ENCODE measurements at places on chromosomes 12 and 14.
A peak's percentile ranks its signal among the peaks of the same experiment; 100 is the strongest.

GRCh38 chr14:38973083-38973700 is 129.8 kb downstream of the SEC23A start:
- DNase-seq, result no peak

- no peak for DNase-seq
Observed at GRCh38 chr12:113239288-113239771, 18.1 kb downstream of the TPCN1 start.

DNA sequence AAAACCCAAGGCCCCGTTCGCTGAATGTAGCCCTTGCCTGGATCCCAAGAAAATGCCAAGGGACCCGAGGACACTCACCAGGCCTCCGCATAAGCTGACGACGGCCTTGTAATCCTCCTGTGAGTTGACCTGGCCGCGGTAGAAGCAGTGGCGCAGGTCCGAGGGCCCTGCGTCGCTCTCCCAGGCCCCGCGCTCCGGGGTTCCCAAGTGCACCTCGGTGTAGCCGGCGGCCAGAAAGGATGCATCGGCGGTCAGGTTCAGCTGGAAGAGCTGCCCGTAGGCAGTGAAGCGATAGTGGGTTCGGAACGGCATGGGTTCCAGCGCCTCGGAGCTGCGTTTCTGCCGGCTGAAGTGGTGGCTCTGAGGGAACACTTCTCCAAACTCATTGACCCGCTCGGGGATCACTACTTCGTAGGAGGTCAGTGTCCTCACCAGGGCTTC is 1.2 kb downstream of the ADAMTS20 start:
- no peak for DNase-seq

GRCh38 chr12:39252628-39253027 is 190.3 kb downstream of the KIF21A start:
- DNase-seq, result no peak

- no peak for DNase-seq
Observed at GRCh38 chr12:104355630-104356029, 52.1 kb downstream of the EID3 start.

GRCh38 chr12:54364413-54364812 is at the start of gene GPR84:
GPR84 (minus strand) TSS chr12:54364486; CDS start chr12:54363851, 635 bp downstream.
- peak; percentile 44 for DNase-seq

DNA sequence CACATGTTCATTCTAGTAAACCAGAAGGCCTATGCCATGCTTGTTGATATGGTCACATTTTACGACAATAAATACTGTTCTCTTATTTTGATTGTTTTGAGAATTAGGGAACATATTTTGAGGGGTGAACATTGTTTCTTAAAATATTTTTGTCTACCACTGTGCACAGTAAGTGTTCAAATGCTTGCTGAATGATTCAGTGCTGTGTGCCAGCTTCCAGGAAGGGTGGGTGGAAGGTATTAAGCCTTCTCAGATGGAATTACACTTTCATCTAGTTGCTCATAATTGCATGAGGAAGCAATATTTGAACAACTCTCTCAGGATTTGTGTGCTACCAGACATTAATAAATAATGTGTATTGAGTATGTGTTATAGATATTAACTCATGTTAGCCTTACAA is 15.5 kb upstream of the TMX1 start:
- no peak for DNase-seq

DNA sequence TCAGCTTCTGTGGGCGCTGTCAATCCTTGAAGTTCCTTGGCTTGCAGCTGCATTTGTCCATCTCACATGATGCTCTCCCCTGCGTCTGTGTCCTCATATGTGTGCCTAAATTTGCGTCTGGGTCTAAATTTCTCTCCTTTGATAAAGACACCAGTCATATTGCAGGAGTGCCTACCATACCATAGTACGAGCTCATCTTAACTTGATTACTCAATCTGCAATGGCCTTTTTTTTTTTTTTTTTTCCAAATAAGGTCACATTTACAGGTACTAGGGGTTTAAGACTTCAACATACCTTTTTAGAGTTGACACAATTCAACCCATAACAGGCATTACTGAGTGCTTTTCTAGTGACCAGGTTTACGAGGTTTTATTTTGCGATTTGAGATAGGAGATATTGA is 233.3 kb upstream of the TBX3 start:
- no peak for DNase-seq

Data from CD4-positive, alpha-beta T cell treated with Interleukin-15 for 1 hour (primary cell).